Activated CD4-positive, alpha-beta T cell treated with anti-CD3 and anti-CD28 coated beads, Interleukin-2, amount 50 U/mL, for 16 hours (primary cell): ENCODE measurements at places on chromosomes 7 and 10.

- no peak for DNase-seq
Observed at GRCh38 chr7:157690833-157691585, 354.2 kb downstream of the DNAJB6 start.

GRCh38 chr10:15172306-15172840 is 3.9 kb upstream of the NMT2 start:
- DNase-seq: no peak

DNA sequence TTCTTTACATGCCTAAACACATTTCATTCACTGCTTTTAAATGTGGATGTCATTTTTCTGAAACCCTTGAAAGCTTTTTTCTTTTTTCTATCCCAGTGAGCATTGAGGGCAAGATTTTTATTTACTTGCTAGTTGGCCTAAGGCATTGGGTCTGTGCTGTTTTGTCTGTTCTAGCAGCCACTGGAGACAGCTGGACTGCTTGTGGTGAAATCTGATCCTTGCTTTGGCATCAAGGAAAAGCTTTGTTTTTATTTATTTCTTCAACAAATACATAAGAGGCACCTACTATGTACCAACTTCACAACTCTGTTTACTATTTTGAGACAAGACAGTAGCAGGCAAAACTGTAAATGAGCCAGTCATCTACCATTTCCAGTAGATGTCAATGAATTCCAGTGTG is 28.4 kb upstream of the PDLIM1 start:
- no peak for DNase-seq

- DNase-seq: peak; percentile 71
Observed at GRCh38 chr10:5442065-5442989, 30.0 kb downstream of the NET1 start.

DNA sequence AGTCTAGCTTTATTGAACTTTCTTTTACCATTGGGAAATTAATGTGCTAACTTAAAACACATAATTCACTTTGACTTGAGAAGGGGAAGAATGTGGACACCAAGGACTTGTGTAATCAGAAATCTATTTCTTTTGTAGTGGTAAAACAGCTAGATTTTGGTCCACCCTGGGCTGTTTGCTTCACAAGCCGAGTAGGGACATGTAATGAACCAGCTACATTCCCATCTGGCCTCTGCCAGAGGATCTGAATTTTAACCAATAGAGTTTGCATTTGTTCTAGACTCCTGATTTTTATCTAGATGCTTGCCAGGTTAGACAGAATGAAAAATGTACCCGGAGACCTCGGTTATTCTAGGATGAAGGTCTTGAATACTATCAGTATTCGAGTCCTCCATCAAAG is 1.9 kb downstream of the CACNB2 start:
- DNase-seq: no peak

DNA sequence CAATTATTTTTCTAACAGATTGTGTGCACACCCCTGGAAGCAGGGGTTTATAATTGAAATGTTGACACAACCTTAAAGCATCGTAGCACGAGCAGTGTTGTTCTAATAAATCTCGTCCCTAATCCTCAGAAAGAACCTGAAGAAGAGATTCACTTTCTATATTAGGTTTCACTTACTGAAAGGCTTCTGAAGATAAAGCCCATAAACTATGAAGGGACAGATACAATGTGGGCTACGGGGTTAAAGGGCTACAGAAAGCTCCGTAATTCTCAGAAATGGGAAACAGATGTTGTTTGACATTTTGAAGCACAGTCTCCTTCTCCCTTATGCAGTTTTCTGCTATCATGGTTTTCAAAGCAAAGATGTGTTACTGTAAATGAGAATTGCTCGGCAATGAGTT is 479.6 kb downstream of the GATA3 start:
- DNase-seq: no peak

DNA sequence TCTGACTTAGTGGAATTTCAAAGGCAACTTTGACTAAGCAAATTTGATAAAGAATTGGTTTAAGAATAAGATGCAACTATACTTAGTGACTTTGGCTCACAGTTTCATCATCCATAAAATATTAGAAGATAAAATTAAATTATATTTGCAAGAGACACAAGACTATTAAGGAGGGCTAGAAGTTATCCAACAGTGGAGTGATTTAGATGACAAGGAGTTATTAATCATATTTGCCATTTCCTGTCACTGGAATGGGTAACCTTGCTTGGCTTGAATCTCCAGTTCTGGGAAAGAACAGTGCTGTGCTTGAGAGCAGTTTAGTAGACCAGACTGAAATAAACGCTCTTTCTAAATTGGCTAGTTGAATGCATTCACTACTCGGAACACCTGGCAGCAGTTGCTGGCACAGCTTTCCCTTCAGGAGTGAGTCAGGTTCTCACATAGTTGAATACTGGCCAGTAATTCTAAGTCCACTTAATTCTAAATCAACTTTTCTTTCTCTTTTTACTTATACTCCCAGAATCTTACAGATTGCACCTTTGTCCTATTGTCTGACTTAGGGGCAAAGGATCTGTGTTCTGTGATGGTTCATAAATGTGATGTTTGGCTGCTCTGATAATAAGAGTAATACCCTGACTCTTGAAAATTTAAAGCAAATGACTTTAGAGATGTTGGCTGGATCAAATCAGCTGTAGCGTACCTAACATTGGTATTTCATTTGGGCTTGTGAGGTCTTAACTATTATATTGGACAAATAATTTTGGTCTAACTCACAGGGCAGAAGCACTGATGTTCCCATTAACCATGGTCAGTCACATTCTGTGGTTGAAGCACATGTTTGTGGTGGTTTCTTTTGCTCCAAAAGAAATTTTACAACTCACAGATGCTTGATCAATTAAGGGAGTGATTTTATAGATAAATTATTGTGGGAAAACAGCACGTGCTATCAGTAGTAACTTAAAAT is 16.6 kb downstream of the STMP1 start:
- no peak for DNase-seq

DNA sequence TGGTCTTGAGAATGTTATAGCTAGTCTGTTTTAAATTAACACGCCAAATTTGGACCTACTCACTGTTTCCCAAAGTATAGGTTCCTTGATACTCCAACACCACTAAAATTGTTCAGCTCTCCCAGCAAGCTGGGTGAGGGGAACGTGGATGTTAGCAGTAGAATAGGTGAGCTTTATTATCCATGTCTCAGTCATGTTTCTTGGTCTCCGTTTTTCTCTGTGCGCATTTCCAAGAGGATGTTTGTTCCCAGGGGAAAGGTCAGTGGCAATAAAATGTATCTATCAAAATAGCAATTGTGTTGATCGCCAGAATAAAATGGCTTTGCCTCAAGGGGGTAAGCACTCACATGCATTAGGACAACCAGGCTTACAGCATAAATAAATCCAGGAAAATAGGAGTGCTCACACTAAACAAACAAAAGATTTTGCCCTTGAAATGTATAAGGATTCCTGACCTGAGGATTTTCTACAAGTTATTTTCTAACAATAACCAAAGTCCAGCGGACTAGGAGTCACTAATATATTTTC is 187.0 kb upstream of the C7orf33 start:
- no peak for DNase-seq

DNA sequence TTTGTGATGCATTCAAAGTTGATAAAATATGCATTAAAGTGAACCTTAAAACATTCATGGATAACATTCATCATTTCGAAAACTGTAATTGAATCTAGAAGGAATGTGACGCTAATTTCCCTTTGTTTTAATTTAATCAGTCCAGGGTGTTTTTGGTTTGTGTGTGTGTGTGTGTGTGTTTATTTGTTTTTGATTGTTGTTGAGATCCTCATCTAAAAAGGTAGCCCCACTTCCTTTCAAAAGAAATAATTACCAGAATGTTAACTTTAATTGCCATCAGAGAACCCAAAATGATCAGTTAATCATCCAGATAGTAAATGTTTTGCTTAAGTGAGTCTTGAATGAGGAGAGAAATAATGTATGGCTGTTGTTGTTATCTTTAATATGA is 74.5 kb upstream of the PTPRZ1 start:
- DNase-seq: no peak

- DNase-seq: no peak
Observed at GRCh38 chr7:100673942-100674410, 436 bp downstream of the GNB2 start.

GRCh38 chr10:106551501-106552062 is 612.9 kb downstream of the SORCS1 start:
- DNase-seq: no peak

- DNase-seq: no peak
Observed at GRCh38 chr7:46909601-46910051, 672.3 kb downstream of the TNS3 start.

DNA sequence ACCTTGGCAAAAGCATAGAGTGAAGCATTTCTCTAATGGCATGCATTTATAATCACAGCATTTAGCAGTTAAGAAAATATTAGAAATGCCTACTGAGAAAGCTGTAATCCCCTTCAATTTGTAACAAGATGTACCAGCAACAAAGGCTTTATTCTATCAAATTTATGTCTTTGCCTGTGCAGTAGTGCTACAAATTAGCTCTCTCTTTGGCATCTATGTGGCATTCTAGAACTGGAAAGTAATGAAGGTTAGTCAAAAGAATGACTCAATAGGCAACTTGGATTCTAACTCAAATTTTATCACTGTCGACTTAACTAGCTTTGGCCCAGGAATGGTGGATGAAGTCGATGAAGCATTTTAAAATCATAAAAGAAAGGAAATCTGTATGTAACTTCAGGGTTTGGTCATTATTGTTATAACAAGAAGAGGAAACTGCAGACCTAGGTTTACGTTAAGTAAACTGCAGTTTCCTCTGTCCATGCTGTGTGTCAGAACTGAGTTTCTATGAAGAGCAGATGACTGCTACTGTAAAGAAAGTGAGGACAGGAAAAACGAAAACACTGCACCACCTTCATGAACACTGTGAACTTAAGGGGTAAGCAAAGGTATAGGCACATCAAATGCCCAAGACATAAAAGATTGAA is 140.0 kb downstream of the RAPGEF5 start:
- DNase-seq: no peak

DNA sequence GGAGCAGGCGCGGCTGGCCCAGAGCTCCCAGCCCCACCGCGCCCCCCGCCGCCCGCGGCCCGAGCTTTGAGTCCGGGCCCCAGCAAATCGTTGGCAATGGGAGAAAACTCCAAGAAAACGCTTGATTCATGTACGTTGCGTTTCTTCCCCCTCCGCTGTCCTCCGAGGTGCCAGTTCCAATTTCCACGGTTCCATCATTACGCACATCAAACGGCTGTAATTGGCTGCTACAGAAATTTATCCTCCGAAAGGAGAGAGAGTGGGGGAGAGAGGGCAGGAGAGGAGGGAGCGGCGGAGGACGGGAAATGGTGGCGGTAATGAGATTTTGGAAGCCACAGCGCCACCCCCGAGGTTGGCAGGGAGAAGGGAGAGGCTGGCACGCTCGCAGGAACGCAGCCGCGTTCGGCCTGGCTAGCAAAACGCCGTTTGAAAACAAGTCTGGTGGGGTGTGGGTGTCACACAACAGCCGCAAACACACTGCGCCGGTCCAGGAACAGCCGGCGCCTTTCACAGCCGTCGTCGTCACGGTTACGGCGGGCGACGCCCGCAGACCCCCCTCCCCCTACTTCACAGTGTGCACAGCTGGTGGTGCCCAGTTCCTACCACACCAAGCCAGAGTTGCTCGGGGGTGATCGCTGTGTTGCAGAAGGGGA is 57.5 kb downstream of the UNCX start:
- peak; percentile 4 for DNase-seq

DNA sequence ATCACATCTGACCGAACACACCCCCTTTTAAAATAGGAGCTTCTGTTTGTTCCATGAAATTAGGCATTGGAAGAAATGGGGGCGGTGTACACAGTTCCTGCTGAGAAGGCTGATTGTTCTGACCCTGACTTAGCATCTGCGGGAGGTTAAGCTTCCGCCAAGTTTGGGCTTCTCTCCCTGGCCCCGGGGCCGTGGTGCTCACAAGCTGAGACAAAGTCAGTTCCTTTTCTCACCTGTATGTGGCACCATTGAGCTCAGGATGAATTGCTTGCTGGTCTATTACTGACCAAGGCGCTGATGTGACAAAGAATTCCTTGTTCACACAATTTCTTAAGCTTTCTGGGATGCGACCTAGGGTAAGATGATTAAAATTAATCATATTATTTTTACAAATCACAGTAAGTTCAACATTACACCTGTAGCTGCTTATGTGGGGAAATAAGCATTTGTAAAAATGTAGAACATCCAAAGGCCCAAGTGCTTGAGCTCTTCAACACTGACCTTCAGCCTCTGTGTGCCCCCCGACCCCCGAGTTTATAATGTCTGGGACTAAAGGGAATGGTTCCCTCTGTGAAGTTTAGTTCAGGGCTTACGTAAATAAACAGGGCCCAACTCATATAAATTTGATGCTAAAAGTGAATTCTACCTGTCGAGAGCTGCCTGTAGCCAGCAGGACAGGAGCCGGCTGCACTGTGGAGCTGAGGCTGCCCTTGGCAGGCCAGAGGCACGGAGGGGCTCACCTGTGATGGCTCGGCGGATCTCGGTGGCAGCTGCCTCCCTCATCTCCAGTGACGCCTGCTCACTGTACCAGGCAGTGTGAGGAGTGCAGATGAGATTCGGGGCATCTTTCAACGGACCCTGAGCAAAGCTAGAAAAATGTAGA is 50.8 kb downstream of the ZRANB1 start:
- DNase-seq: peak; percentile 47

DNA sequence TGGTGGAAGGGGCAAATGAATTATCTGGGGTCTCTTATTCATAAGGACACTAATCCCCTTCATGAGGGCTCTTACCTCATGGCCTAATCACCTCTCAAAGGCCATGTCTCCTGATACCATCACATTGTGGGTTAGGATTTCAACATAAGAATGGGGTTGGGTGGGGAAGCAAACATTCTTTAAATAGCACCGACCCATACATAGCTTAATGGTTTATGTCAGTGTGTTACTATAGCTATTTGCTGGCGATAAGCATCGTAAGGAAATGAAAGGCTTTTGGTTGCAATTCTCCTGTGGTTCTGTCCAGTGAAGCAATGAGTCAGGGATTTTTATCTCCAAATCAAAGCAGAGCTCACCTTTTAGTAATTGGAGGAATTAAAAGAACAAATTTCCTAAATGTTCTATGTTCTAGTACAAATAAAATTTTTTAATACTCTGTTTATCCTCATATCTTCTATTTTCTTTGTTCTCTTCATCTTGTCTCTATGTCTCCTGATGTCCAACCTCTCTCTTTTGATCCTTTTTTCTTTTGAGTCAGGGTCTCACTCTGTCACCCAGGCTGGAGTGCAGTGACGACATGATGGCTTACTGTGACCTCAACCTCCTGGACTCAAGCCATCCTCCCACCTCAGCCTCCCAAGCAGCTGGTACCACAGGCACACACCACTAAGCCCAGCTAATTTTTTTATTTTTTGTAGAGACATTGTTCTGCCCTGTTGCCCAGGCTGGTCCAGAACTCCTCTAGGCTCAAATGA is 57.0 kb upstream of the GLCCI1 start:
- DNase-seq: no peak

DNA sequence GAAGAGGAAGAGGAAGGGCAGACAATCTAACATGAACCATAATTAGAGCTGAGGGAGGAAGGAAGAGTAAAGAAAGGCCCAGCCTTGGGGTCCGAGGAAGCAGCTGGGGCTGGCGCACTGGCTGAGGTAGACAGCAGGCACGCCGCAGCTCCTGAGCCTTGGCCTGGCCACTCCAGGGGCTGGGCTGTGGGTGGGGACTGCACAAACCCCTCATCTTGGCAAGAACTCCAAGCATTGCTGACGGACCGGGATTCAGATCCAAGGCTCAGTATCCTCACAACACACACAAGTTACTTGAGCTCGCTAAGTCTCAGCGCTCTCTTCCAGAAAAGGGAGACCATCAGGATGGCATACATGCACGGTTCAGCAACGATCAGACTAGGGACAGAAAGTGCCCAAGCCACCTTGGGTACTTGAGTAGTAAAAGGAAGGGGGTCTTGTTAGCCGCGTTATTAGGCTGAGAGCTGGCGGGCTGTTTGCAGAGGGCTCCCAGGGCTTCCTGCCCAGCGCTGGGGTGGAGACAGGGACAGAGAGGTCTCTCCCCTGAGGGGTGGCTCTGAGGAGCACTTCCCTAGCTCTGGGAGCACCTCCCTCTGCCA is 4.5 kb downstream of the TNS3 start:
- DNase-seq: no peak
